Activated CD8-positive, alpha-beta memory T cell treated with anti-CD3 and anti-CD28 coated beads for 4 hours (primary cell): ENCODE measurements at places on chromosomes 2 and 18.

DNA sequence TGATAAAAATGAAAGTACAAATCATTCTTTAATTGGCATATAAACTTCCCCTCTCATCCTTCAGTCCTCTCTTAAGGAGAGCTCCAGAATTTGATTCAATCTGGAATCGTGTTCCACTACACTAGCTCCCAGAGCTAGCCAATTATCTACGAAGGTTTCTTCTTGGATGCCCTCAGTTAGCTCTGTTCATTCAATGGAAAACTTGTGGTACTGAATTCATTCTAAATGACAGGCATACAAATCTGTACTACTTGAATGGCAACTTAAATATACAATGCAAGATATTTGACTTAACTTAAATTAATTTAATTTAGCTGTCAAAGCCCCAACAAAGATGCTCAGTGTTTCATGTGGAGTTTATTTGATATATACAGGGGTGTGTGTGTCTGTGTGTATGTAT, 1474.2 kb upstream of the CELF4 start:
- no peak for DNase-seq

DNA sequence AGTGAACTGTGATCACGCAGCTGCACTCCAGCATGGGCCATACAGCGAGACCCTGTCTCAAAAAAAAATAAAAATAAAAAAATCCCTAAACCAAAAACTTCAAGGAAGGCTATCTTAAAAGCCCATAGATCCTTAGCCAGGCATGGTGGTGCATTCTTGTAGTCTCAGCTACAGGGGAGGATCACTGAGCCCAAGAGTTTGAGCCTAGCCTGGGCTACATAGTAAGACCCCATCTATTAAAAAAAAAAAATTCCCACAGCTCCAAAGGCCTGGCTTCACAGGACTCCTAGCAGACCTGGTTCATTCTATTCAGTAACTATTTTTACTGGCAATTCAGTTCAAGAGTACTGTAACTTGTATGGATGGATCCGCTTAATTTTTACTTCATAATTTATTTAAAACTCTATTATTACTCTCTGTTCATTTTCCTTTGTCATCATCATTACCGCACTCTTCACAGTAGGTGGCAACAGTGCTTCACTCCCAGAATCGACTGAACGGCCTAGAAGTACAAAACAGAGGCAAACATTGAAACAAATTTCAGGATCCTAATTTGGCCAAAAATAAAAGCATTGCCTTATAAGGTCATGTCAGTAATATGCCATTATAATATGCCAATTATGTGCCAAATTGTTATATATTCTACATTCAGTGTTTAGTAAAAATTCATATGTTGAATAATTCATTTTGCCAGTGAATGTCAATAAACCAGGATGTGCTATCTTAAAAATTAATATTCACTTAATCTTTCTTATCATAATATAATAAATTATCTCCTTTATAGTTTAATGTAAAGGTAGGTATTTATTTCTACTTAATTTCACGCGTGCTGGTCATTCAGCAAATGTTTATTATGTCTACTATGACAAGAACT, 14.3 kb upstream of the STAM2 start:
- DNase-seq, result no peak

GRCh38 chr2:206968134-206969086, 29.1 kb downstream of the CPO start:
- no peak for DNase-seq

GRCh38 chr2:167386694-167387093, 498.4 kb downstream of the XIRP2 start:
- no peak for DNase-seq

DNA sequence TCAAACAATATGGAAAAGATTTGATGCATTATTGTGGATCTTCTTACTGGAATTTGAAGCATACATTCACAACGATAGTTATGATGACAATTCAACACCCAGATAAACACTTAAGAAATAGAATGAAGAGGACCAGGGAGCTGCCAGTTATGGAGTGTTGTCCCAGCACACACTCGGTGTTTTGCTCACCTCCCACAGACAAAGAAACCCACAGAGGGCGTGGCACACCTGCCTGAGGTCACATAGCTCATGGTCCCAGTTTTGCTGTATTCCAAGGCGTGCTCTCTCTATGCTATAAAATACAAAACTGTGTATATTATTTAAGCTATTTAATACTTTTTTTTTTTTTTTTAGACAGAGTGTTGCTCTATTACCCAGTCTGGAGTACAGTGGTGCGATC, 31.1 kb downstream of the EFR3B start:
- DNase-seq, result no peak

GRCh38 chr18:7941533-7941932, 374.4 kb downstream of the PTPRM start:
- no peak for DNase-seq

DNA sequence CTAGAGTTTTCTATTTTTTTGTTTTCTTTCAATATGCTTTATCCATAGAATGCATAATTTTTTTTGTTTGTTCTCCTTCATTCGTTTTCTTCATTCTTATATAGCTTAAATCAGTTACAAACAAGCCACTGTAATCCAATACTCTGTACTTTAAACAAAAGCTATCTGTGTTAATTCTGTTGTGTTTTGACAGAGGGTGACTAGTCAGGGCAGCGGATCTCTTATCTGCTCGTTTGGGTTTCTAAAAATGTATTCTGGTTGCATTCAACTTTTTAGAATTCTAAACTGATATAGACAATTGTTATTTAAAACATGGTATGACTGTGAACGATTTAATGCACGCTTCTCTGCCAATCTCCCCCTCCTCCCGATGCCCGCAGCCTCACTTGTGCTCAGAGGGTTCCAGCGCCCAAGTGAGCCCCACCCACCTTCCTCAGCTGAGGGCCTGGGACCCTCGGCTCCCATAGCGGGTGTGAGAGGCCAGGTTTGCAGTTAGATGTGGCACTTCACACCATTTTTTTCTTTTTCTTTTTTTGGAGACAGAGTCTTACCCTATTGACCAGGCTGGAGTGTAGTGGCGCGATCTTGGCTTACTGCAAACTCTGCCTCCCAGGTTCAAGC, 44.1 kb downstream of the NCK2 start:
- no peak for DNase-seq

DNA sequence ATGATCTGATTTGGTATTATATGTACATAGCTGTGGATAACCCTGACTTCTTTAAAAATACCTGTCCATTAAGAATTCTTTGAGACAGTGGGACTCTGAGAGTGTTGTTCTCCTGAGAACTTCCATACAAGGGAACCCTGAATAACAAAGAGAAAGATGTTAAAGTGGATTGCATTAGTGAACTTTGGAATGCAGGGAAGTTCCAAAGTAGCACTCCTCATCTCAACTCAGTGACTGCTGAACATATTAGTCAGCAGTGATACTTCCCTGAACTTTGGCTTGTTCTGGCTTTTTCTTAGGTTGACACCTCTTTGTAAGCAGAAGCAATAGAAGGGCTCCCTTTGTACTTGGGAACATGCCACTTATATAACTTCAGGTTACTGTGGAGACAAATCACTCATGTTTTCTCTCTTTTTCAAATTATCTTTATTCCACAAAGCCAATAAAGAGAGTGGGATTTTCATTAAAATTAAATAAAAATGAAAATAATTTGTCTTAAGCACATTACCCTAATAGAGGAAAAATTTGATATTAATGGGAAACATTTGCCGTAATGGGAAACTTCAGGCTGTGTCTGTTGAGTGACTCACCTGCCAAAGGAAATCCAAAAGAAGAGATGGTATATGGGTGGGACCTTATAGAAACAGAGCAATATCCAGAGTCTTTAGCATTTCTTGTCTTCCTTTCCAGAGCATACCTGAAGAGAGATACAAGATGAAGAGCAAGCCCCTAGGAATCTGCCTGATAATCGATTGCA, 33.3 kb downstream of the CFLAR start:
- no peak for DNase-seq

DNA sequence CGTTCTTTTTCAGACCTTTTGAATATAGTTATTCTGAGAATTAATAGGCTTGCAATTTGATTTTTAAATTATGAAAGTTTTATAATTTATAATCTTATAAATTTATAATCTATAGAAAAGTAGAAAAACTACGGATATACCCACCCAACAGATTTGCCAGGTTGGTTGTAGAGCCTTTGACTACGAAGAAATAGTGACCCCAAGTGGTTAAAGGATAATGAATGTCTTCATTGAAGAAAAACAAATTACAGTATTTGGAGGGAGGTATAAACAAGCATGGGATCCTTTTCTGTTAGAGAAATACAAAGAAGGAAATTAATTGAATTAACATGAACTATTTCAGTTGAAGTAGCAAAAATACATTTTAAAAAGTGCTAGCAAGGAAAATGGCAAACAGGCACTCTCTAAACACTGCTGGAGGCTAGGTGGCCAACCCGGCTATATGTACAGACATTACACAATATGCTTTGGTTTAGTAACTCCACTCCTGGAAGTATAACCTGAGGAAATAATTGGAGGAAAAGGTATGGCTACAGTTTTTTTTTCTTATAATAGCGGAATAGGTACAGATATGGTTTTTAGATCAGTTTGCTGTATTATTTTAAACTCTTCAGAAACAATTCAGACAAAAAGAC, 110.9 kb downstream of the MIB1 start:
- no peak for DNase-seq

- DNase-seq, result no peak
Observed at GRCh38 chr2:46666044-46666679, 186.8 kb downstream of the TMEM247 start.

DNA sequence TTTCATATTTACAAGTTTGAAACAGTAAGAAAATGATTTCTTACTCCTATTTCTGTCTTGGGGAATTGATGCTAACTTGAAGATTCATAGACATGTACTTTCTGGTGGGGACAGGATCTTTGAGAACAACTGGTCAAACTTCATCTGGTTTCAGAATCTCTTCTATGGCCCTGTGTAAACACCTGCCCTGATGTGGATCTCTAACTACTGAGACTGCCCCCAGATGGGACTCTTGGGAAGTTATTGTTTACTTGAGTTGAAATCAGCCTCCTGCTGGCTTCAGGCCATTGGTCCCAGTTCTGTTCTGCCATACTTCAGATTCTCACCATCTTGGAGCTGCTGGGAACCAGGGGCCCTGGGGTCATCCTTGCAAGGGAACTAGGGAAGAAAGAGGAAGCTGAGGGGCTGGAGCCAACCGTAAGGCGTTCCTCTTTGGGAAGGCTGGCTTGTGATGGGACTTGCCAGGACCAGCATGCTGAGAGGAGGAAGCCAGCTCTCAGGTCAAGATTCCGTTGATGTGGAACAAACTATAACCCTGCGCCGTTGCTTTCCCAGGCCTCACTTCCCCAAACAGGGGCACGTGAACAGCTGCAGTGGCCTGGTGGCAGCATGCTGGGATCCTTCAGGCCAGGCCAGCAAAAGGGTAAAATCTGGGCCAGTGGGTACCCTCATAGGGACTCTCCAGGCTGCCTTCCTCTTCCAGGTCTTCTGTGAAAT, 135.5 kb upstream of the CXCR4 start:
- DNase-seq, result no peak

GRCh38 chr18:55309249-55309648, 278.7 kb downstream of the TCF4 start:
- no peak for DNase-seq

GRCh38 chr2:157261199-157261782, 3.8 kb downstream of the GALNT5 start:
- no peak for DNase-seq

DNA sequence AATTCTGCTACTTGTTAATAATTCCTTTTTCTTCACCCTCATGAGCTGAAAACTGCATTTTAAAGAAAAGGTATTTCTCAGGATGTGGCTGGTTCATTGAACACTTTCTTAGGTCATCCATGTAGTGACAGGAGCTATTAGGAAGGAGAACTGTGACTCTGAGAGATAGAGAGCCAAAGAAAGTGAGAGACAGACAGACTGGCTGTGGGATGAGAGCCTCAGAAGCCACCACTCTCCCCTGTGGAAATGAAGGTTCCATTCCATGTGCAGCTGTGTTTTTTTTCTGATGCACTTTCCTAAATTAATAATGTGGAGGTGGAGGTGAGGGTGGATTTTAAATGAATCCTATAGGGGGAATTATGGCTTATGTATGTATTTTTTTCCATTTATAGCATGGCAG, 113.3 kb downstream of the FAM210A start:
- DNase-seq, result no peak

GRCh38 chr2:100902817-100903405, 83.0 kb downstream of the NPAS2 start:
- DNase-seq, result no peak

- DNase-seq, result no peak
Observed at GRCh38 chr2:205568620-205569019, 113.7 kb upstream of the NRP2 start.

DNA sequence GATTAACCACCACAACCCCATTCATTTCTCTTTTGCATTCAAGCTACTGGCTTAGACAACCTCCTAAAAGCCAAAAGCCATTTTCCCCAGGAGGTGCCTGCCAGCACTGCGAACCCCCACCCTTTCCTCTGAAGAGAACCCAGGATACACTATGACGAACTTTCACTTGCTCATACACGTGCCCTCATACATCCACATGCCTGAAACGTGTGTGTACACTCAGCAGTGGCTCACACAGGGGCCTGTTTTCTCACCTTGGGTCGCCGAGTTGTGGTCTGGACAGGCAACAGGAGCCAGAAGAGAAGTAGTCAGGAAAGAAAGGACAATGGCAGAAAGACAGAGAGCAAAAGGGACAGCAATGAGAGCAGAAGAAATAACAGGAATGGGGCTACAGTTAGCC, 7.4 kb downstream of the DCTN1 start:
- DNase-seq, result no peak

GRCh38 chr2:186294248-186294888, 191.7 kb upstream of the ZC3H15 start:
- no peak for DNase-seq

GRCh38 chr2:239262484-239263230, 138.2 kb downstream of the HDAC4 start:
- DNase-seq, result no peak

DNA sequence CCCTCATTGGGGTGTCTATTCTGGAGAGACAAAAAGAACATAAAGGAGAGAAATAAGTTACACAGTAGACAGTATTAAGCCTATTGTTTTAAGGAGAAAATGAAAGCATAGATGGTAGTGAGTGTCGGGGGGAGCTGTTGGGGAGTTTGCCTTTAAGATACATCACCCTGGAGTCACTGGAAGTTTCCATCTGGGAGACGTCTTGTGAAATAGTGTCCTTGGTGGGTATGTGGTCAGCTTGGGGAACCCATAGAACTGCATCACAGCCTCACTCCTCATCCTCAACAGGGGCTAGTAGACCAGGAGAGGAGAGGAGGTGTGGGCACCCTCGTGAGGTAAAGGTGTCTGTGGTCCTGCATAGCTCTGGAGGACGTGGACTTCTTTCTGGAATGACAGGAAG, 60.6 kb downstream of the RNF144A start:
- no peak for DNase-seq

- no peak for DNase-seq
Observed at GRCh38 chr2:85096616-85097015, 36.6 kb upstream of the TCF7L1 start.
